ENCODE measurements at places on chromosomes 6 and 20.

- no peak for DNase-seq
Observed at GRCh38 chr6:45532721-45533210, 155.0 kb upstream of the SUPT3H start.

DNA sequence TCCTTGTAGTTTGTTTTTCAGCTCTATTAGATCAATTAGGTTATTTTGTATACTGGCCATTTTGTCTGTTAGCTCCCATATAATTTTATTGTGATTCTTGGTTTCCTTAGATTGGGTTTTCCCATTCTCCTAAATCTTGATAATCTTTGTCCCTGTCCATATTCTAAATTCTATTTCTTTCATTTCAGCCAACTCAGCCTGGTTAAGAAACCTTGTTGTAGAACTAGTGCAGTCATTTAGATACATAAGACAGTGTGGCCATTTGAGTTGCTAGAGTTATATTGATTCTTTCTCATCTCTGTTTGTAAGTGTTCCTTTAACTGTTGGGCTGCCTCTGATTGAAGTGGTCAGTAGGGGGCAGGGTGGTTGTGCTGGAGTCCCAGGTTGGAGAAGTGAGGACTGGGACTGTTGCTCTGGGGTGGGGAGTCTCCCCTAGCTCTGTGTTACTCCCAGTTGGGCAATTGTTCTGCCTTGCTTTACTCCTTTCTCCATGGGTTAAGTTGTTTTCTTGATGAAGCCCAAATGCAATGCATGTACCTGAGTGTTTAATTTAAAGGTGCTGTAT lies 98.8 kb upstream of the NRN1 start:
- DNase-seq, result no peak

GRCh38 chr6:291204-291696 lies 1.0 kb upstream of the DUSP22 start:
- DNase-seq, result no peak

DNA sequence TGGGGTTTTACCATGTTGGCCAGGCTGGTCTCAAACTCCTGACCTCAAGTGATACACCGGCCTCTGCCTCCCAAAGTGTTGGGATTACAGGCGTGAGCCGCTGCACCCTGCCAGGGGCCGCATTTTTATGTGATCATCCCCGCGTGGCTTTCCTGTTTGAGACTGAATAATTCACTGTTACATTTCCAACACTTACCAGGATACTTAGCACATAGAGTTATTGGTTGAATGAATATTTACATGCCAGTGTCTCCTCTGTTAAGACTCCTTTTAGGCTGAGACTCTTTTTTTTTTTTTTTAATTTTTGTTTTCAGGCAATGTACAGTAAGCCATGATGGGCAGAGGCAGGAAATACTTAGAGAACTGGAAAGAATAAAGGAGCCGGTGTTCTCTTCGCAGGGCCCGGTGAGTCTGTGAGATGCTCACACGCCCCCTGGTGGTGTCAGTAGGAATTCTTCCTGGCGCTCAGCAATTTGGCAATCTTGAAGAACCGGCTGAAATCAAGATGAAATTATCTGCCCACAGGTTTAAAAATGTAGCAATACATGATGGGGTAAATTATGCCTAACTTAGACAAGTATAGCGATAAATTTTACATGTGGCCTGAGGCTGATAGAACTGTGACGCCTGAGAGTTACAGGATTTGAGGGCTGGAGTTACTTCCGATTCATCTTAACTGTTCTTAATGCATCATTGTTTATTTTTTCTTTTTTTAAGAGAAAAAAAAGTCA lies 7.6 kb upstream of the RNF114 start:
- peak; percentile 78 for DNase-seq

DNA sequence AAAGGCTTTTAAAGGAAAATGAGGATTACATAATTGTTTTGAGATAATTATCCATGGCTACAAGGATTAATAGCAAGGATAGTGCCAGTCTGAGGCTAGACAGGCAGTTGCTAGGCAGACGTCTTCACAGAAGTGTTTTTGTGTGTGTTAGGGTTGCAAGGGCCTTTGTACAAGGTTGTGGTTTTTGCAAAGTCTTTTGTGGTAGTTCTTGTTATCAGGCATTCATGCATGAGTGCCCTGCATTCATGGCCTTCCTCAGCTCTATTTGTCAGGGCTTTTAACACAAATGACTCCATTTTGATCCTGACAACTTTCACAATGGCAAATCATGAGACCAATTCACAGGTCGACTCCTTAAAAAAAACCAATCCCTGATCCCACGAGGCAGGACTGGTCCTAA lies 68.1 kb upstream of the TXNDC5 start:
- no peak for DNase-seq

DNA sequence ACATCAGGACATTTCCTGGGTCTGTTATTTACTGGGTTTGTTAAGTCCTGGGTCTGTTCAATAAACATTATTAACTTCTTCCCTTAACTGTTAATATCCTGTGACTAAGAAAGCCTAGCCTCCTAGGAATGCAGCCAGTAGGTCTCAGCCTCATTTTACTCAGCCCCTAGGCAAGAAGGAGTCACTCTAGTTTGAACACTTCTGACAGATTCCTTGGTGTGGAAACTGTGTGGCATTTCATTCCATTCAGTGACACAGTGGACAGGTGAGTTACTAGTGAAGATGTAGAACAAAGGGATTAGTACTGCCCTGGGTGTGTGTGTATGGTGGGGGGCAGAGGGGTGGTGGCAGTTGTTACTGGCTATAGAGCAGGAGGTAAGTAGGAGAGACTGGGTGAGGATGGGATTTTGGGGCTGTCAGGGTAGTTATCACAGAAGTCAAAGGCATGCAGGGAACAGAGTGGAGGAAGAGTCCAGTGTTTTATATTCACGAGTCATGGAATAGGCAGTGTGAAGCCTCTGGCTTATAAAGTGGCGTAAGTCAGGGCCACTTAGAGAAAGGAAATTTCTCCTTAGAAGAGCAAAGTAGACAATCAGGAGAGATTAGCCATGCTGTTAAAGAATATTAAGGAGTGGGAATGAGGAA lies 28.4 kb downstream of the RNF182 start:
- no peak for DNase-seq

- DNase-seq, result peak; percentile 81
Observed at GRCh38 chr6:46011188-46012085, 4.2 kb downstream of the CLIC5 start.

DNA sequence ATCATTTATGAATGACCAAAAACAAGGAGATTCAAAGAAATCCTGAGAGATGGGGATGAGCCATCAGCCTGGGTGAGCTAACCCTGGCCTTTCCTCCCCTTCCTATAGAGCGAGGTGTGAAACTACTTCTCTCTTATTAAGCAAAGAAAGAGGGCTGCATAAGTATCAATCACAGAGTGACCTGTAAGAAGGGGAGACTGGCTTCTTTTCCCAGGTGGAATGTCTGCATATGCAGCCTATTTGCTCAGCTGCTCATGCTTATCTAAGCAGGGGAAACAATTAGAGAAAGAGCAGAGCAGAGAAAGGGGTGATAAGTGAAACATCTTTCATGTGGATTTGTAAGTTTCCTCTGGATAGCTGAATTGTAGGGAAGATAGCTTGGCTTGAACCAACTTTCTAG lies 160.0 kb downstream of the PKHD1 start:
- no peak for DNase-seq

GRCh38 chr6:80181352-80182081 lies 75.0 kb downstream of the BCKDHB start:
- no peak for DNase-seq

DNA sequence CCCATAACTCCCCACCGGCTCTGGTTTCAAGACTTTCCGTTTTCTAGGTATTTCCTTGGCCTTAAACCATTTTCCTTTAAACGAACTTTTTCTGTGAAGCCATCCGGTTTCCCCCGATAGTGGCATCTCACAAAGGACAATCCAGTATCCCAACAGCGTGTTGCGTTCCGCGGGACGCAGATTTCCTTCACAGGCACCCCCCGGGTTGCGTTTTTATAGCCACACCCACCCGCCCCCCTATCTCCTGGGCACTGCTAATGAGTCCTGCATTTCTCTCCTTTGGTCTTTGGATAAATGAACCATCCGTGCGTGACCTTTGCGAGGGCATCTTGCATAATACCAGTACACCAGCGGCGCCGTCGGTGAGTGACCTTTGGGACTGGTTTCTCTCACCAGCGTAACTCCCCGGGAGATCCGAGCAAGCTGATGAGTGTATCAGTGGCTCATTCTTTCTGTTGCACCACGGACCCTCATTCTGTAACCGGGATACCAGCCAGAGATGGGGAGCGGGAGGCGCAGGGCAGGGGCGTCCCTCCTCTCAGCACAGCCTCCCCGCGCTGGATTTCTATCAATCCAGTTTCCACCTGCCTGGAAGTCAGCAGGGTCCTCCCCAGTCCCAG lies 586 bp upstream of the NQO2 start:
- DNase-seq, result no peak

DNA sequence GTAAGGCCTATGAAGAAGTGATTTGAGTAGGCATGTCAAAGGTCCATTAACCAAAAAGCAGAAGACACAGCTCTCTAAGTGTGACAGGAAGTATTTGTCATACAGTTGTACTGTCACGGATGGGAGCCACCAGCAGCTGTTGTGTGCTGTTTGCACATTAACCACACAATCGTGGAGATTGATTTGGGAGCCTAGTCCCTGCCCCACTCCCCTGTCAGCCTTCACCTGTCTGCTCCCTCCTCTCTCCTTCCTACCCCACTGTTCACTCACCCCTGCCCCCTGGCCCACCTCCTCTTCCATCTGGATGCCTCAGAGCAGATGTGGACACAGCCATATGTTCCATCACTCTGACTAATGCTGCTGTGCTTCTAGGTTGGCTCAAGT lies 124.7 kb upstream of the SPACA1 start:
- DNase-seq, result no peak

DNA sequence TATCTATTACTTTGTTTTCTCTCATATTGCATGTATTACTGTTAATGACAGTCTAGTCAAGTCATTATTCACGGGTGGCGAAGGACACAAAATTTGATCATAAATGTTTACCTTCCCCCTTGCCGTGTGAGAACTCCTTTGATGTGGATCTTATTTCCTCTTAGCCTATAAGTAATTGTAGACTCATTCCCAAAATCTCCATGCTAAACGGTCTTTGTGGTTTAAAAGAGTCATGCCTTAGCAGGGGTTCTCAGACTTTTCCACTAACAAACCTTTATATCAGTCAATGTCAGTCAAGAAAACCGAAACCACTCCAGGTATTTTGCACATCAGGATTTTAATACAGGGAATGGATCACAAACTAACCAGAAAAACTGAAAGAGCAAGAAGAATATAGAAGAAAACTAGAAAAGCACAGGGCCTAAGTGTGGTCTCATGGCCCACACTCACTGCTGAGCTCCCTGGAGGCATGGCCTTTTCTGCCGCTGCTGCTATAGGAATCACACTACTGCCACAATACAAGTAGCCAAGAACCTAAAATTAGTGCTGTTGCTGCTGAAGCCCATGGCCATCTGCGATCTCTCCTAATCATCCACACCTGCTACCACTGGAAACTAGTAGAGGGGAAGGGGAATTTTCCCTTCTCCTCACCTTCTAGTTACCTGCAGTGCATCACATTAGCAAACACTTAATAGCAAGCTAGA lies 186.0 kb upstream of the POU3F2 start:
- no peak for DNase-seq

DNA sequence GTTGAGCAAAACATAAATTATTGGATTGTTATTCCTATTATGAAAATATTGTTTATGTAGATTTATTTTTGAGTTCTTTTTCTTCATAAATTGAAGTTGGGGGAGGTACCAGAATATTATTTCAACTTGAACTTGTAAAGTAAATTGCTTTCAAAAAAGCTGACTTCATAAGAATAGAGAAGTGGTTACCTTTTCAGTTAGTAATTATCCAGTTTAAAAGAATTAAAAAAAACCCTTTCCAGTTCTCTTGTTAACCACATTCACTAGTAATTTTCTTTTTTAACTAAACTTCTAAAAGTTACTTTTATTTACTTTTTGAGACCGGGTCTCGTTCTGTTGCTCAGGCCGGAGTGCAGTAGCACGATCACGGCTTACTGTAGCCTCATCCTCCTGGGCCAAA lies 124.3 kb downstream of the CDKAL1 start:
- no peak for DNase-seq

DNA sequence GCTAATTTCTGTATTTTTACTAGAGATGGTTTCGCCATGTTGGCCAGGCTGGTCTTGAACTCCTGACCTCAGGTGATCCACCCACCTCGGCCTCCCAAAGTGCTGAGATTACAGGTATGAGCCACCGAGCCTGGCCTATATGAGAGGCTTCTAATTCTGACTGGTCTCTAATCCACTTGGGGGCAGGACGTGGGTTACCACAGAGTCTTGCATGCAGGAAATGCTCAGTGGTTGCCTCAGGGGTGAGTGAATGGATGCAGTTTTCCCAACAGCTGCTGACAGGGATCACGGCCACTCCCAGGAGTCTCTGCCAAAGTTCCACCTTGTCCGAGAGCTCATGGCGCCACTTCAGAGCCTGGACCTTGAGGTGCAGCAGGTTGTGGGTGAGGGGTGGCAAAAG lies 6.4 kb upstream of the FANCE start:
- DNase-seq, result no peak

DNA sequence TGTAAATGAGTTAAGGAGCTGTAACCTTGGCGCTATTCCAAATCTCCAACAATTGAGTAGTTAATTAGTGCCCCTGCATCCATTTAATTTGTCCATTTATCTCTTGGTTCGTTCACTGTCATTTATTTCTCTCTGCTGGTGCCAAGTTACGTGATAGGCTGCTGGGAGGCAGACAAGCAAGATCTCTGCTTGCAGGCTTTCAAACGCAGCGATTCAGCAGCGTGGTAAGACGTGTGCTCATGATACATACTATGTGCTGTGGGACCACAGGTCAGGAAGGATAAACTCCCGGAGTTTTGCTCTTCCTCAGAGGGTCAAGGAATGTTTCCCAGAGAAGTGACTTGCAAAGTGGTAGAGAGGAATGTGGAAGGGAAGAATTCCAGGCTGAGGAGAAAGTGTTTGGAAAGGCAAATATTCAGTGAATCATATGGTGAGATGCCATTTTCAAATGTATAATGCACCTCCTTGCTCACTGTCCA lies 46.4 kb downstream of the UTRN start:
- no peak for DNase-seq

DNA sequence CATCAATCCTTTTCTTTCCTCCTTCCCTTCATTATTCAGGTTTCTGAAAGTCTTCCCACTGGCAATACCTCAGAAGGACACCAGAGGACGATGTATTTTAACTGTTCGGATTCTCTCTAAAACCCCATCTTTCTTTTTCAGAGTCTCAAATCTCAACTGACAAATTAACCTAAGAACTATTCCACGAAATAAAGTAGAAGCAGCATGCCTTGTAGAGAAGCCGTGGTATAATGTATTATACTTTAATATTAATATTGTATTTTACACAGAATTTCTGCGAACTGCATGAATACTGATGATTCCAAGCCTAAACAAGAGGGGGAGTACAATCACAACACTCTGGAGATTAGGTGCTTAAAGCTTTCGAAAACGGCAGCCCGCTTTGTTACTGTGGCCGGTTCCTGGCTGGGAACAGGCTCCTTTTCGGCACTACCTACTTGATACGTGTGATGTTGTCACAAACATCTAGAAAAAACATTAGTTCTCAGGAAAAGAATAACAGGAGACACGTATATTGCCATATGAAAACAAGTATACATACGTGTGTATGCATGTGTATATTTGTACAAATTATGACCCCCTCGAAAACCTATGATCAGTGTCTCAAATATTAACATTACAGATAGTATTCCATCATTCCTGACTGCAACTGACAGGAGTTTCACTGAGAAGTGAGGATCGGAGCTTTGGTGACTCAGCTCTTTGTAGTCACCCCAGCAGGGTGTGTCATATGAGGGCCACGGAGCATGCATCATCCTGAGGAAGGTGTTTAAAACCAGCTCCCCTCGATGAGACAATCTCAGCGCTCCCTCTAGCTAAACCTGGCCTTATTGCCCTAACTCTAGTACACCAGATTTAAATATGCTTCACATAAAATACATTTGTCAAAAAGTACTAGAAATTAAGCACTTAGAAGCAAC lies 319.7 kb upstream of the TCF21 start:
- no peak for DNase-seq
